ENCODE measurements at places on chromosomes 2 and 18. TPM values are rescaled to one million over a fixed set of nuclear protein-coding genes. Genes with fewer than 3 reads are reported as not detected.

The LCT gene
- 0.08 TPM for total RNA-seq

The NYAP2 gene
- total RNA-seq, result not detected

The IL1F10 gene
- total RNA-seq, result not detected

The TP53I3 gene
- 36.7 TPM for total RNA-seq

The TRPM8 gene
- total RNA-seq, result 2.6 TPM

The EIF4E2 gene
- total RNA-seq, result 84.3 TPM

Measured in A375 (cell line).